SK-N-SH treated with all-trans-retinoic acid at 6 μM for 48 hours (cell line): ENCODE measurements at places on chromosomes 12 and 14.
A peak's percentile ranks its signal among the peaks of the same experiment; 100 is the strongest.

DNA sequence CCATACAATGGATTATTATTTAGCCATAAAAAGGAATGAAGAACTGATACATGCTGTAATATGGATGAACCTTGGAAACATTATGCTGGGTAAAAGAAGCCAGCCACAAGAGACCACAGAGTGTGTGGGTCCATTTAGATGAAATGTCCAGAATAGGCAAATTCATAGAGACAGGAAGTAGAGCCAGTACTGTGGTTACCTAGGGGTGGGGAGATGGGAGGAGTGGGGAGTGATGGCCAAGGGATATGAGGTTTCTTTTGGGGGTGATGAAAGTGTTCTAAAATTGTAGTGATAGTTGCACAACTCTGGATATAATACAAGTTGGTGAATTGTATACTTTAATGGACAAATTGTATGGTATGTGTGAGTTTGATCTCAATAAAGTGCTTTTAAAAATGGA lies 18.6 kb downstream of the JDP2 start:
- ATAC-seq, result no peak

GRCh38 chr12:130195369-130195768 lies 33.1 kb downstream of the FZD10 start:
- no peak for ATAC-seq

DNA sequence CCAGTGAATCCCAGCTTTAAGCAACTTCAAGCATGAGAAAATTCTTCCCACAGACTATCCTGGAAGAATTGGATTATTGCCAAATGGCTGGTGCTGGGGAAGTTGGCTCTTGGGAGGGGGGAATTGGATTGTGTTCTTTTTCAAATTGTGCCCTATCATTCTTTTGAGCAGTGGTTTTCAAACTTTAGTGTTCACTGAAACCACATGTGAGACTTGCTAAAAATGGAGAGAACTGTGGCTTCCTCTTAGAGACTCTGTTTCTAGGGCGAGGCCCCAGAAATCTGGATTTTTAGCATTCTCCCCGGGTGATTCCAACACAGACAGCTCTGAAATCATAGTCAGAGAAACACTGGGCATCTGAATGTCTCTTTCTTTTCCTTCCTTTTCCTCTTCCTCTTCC lies 14.3 kb upstream of the OTUB2 start:
- ATAC-seq, result peak; percentile 46

DNA sequence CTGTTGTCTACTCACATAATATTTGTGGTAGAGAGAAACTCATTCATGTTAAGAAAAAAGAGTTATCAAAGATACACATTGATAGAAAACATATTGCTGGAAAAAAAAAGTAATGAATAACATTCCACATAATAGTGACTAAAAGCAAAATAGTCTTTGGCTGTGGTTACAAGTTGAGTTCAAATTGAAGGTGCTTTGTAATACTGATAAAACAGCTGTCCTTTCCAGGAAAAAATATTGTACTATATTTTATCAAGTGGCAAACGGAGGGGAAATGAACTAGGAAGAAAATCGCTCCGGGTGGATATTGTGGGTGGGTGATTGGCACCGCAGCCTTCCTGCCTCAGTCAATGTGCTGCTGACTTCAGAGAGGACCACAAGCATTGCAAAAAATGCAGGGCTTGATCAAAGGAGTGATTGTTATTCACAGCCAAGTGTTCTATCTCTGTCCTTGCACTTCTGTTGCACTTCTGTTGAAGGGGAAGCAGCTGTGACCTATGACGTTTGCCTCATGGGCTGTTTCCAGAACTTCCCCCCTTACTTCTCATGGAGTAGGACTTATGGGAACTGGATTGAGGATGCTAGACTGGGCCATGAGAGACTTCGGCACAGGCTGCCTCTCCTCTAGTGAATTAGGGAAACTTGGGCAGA lies 114.4 kb downstream of the VRK1 start:
- no peak for ATAC-seq

DNA sequence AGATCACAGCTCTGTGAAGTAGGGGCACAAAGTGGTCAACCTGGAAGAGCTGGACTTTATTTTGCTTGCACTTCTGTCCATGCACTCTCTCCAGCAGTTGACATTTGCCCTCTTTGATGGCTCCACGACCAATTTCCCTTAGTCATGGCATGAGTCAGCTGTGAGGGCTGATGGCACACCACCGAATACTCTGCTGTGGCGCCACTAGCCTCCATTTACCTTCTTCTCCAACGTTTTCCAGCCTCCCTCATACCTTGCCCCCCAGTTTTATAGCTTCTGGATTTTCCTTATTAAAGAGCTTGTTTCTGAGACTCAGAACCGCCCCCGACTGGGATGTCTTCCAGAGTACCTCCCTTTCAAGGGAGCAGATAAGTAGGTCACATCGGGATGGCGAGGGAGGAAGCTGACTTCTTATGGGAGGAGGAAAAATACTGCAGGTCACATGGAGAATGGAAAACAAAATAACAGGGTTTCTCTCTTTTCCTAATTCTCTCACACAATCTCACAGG lies 17.6 kb downstream of the NINJ2 start:
- peak; percentile 17; the same call in 1 of the 3 replicates for ATAC-seq

- ATAC-seq, result peak; percentile 78
Observed at GRCh38 chr14:91303091-91303923, 58.8 kb upstream of the GPR68 start.

DNA sequence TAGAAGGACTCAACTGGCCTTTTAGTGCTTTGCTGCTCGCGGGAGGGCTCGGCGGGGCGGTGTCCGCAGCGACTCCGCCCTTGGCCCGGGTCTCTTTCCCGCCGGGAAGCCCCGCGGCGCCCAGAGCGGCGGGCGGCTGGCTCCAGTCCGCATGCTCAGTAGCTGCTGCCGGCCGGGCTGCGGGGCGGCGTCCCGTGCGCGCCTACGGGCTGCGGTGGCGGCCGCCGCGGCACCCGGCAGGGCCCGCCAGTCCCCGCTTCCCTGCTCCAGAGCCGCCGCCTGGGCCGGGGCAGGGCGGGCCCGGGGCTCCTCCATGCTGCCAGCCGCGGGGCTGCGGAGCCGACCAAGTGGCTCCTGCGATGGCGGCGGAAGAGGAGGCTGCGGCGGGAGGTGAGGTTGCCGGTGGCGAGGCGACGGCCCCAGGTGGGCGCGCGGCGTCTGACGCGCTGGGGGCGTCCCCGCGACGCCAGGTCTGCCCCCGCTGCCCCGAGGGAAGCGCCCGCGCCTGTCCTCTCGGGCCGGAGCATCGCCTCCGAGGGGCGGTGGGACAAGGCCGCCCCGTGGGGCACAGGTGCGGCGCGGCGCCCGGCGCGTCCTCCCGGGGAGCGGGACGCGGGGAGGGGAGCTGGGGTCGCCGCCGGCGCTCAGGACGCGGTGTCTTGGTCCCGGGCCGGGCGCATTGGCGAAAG lies at the start of gene BMAL2:
TSS of gene BMAL2 (plus strand) at position 123 of the 689 bp plus-strand sequence. CDS start at position 360, 237 bp downstream.
- ATAC-seq, result peak; percentile 64

- ATAC-seq, result no peak
Observed at GRCh38 chr12:29739279-29739991, 44.3 kb downstream of the TMTC1 start.

- ATAC-seq, result no peak
Observed at GRCh38 chr12:98371419-98371818, 144.0 kb upstream of the TMPO start.

- ATAC-seq, result no peak
Observed at GRCh38 chr14:33237115-33237740, 298.5 kb downstream of the NPAS3 start.

GRCh38 chr12:120109570-120110267 lies 6.8 kb downstream of the RAB35 start:
- ATAC-seq, result no peak

- ATAC-seq, result no peak
Observed at GRCh38 chr14:33068040-33068439, 129.4 kb downstream of the NPAS3 start.

- no peak for ATAC-seq
Observed at GRCh38 chr12:95096378-95096777, 23.0 kb upstream of the NR2C1 start.

DNA sequence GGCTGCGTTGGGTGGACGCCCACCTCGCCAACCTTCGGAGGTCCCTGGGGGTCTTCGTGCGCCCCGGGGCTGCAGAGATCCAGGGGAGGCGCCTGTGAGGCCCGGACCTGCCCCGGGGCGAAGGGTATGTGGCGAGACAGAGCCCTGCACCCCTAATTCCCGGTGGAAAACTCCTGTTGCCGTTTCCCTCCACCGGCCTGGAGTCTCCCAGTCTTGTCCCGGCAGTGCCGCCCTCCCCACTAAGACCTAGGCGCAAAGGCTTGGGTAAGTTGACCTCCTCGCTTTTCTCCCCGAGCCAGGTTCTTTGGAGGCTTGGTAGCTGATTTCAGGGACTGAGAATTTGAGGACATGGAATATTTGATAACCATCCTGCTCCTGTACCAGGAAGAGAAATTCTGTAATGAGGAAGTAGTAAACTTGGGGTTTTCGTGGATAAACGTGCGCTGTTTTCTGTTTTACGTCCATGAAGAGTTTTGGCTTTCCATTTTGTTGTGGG lies 530 bp downstream of the APAF1 start:
- ATAC-seq, result peak; percentile 18

GRCh38 chr12:68406134-68406576 lies 74.0 kb upstream of the MDM1 start:
- peak; percentile 96 for ATAC-seq

GRCh38 chr14:74638966-74639365 lies 26.9 kb upstream of the LTBP2 start:
- no peak for ATAC-seq

GRCh38 chr12:83198291-83199015 lies 511.7 kb downstream of the TMTC2 start:
- no peak for ATAC-seq

DNA sequence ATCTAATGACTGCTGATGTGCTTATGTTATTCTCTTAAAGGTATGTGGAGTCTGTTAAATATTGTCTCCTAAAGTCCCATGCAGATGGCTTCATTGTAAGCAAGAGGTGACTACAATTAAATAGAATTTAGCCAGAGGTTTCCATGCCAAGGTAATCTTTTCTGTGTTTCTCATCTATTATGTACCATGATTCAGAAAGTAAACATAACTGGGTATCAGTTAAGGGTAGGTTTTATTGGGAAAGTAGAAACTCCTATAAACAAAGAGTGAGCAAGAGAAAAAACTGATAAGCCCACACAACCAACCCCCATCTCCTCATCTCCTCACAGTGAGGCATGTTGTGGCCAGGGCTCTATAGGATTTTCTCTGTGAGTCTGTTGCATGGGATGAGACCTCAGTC lies 611.7 kb downstream of the SNAPC1 start:
- no peak for ATAC-seq

- ATAC-seq, result no peak
Observed at GRCh38 chr14:22291406-22291805, 297.6 kb downstream of the DAD1 start.

GRCh38 chr12:124824195-124824594 lies 39.5 kb downstream of the SCARB1 start:
- no peak for ATAC-seq

DNA sequence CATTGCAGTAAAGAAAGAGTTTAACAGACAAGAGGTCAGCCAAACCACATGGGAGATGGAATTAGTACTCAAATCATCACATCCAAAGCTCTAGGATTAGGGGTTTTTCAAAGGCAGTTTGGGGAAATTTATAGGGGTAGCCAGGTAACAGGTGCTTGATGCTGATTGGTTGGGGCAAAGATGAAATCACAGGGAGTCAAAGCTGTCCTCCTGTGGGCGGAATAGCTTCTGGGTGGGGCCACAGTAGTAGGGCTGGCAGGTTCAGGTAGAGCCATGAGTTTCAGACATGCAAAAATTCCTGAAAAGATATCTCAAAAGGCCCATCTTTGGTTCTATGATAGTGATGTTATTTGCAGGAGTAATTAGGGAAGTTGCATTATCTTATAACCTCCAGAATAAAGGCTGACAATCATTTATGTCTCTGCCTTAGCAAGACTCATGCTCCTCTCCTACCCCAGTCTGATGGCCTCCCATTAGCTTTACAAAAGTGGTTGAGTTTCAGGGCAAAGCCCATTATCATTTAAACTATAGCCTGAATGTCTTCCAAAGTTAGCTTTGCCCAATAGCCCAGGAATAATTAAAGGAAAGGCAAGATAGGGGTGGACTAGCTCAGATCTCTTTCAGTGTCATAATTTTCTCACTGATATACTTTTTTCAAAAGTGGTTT lies 42.1 kb upstream of the CNTN1 start:
- ATAC-seq, result no peak

DNA sequence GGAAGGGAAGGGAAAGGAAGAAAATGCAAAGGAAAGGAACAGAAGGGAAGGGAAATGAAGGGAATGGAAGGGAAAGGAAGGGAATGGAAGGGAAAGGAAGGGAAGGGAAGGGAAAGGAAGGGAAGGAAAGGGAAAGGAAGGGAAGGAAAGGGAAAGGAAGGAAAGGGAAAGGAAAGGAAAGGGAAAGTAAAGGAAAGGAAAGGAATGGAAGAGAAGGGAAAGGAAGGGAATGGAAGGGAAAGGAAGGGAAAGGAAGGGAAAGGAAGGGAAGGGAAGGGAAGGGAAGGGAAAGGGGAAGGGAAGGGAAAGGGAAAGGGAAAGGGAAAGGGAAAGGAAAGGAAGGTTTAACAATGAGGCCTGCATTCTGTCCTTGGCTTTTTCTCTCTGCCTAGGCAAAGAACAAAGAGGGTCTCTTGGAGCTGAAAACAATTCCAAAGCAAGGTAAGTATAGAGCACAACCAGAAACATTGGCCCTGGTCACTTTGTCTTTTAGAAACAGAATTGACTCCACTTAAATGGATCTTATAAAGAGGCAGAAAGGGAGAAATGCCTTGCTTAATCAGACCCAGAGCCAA lies 525.9 kb upstream of the TMPO start:
- ATAC-seq, result no peak

DNA sequence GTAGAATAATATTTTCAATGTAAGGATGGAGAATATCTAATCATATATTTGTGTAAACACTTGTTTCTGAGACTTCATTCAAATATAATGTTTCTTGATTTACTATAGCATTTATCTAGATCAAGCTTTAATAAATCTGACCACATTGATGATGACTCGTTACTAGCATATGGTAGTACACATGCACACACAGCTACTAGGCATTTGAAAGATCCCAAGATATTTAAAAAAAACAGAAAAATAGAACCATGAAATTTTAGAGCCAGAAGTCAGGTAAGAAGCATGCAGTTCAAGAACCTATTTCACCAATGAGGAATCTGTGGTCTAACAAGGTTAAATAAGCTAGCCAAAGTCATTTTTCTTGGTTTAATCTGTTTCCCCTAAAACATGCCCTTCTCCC lies 32.0 kb downstream of the DCP1B start:
- ATAC-seq, result peak; percentile 66

- ATAC-seq, result peak; percentile 56
Observed at GRCh38 chr12:6792522-6793201, 3.3 kb downstream of the CD4 start.
